Activated T-helper 2 cell treated with anti-CD3 and anti-CD28 coated beads, Interferon-gamma antibody, Interleukin-2, Interleukin-4, amounts not matched to agents 10 μg/mL and 5 μg/mL and 100 μg/mL, durations not matched to agents 14 hours and 24 hours and 36 hours (primary cell): ENCODE measurements at places on chromosomes 2 and 18. TPM values are rescaled to one million over a fixed set of nuclear protein-coding genes. Genes with fewer than 3 reads are reported as not detected.

SCYGR3 gene
- not detected in 2 replicates for total RNA-seq

ANKRD29 gene
- not detected in 2 replicates for total RNA-seq

SP100 gene
- total RNA-seq = 153 and 158 TPM in 2 replicates

- no peak overlapping the region for H3K27ac ChIP-seq
- no peaks in the 10 kb centered on the region for H3K27me3 ChIP-seq
- H3K4me1 ChIP-seq = peaks cover 13% of the 10 kb centered on the region
- DNase-seq = no peak
Observed at GRCh38 chr2:43203373-43203772, 23.0 kb downstream of the ZFP36L2 start.

DNA sequence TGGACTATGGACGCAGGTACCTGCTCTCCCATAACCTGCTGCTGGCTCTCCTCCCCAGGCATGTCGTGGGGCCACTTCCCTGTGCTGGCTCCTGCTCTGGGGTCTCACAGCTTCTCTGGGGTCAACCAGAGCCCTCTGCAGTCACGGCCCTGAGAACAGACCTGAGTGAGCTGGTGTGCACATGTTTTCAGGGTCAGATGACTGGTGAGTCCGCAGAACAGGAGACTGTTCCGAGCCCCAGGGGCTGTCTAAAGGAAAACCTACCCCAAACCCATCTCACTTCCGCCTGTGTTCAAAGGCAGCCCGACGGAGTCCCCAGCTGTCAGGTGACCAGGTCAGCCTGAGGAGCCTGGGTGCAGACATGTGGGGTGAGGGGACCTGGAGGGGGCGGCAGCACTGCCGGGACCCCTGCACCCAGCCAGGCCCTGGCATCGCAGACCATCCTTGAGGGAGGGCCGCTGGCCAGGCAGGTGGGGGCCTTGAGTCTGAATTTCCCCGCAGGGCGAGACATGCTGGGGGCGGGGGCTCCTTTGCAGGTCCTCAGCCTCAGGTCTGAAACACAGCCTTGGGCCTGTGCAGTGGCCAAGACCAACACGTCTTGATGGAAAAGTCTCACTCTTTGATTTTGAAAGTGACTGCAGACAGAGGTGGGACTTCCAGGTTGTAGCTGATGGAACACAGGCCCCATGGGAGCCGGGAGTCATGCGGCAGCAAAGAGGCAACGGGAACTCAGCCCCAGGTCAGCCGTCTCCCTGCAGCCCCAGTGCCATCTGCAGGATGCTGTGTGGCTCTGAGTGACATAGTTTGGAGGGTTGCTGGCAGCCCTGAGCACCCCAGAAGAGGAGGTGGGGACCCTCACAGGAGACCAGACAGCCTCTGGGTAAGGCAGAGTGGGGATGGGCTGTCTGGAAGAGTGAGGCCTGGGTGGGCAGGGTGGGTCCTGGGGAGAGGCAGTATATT, 65.3 kb downstream of the TWIST2 start:
- no peaks in the 10 kb centered on the region for H3K36me3 ChIP-seq
- H3K27me3 ChIP-seq = no peaks in the 10 kb centered on the region
- no peak overlapping the region for H3K4me3 ChIP-seq
- no peak overlapping the region for H3K27ac ChIP-seq
- DNase-seq = no peak
